ENCODE measurements at places on chromosomes 16 and 17.

DNA sequence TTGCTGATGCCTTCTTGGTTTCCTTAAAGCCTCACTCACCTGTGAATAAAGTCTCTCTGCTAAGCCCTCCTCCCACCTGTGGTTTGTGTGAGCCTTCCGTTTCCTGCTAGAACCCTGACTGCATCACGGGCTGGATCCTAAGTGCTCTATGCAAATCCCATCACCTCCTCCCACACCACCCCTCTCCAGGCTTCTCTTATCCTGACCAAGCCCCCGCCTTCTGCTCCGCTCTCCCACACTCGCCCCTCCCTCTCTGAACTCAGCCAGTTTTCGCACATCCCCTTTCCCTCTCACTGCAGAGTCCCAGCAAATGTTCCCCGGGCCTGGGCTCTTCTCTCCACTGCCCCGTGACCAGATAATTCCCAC, 51.8 kb downstream of the PIMREG start:
- DNase-seq, result no peak

DNA sequence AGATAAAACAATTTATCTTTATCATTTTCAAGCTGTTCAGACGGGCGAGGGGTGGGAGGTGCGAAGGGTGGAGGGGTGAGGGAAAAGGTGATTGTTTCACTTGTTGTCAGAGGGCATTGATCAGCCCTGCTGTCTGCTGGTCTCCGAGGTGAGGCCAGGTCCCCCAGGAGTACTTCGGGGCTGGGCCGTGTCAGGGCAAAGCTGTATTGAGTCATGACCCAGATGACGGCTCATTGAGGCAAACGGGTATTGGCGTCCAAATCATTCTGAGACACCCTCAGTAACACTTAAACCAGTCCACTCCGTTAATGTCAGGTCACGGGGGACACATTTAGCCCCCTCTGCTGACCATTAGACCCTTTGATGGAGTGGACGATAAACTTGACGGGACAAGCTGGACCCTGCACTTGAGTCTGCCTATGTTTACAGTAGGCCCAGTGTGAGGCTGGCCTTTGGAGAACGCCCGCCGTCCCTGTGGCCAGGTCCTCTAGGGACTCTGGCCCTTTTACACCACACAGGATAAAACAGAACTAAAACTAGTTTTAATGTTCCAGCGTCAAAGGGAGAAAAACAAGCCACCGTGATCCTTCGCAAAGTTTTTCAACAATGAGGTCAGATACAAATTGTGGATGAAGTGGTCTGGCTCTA, 502.2 kb upstream of the ZFHX3 start:
- no peak for DNase-seq

DNA sequence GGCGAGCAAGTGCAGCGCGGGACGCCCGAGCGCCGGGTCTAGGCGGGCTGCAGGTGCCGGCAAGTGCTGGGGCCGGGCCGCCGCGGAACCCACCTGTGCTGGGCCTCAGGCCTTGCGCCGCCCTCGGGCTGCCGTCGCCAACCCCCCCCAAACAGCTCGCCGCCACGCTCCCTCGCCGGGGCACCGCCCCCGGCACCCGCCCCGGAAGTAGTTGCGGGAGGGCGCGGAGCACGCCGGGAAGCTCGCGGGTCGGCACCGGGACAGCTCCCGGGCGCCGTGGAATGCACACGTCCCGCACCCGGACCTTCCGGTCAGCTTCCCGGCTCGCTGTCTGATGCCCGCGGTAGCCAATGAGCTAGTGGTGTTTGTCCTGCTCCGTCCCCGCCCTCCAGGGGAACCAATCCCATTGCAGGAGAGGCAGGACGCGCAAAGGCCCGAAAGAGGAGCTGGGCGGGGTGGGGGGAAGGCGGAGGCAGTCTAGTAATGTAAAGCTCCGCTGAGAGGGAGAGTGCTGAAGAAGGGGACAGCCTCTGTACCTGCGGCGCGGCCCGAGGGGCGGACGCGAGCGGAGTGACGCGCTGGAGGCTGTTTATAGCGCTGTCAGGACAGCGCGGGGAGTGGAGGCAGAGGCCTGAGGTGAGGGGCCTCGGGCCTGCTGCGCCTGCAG, at the start of the genes ANKS3 and DNAAF8:
TSS of gene ANKS3 (minus strand) at position 209 of the 667 bp plus-strand sequence. CDS start 4,122 bp downstream, outside the sequence.
TSS of gene DNAAF8 (plus strand) at position 475 of the 667 bp plus-strand sequence. CDS start 1,978 bp downstream, outside the sequence.
- DNase-seq, result peak; percentile 70

DNA sequence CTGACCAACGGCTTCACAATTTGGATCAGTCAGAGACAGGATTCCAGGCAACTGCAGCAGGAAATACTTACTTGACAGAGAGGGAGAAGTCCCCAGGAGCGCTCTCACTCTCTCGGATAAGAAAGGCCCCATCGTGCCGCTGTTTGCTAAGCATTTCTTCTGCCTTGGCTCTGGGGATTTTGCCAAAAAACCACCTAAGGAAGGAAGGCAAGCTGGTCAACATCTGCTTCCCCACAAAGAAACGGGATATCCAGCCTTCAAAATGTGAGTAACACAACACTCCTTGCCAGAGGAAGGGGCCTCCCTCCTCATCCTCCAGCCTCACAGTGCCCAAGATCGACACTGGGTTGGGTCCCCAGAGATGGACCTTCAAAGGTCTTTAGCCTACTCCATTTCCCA, 36.6 kb upstream of the SLC25A19 start:
- DNase-seq, result no peak

DNA sequence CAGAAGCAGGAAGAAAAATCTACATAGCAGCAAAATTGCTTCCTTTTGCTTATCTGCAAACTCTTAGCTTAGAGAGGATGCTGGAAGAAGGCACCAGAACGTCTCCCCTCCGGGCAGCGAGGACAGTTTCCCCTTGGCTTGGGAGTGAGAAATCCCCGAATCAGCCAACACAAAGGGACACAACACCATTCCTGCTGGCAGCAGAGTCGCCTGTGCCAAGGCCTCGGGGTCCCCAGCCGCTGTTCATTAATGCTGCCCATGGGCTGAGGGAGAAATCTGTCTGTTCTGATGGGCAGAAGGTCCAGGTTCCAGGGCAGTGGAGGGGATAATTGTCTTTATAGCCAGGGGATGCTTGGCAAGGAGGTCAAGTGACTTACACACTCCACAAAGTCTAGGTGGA, 38.0 kb downstream of the CACNG3 start:
- DNase-seq, result no peak

DNA sequence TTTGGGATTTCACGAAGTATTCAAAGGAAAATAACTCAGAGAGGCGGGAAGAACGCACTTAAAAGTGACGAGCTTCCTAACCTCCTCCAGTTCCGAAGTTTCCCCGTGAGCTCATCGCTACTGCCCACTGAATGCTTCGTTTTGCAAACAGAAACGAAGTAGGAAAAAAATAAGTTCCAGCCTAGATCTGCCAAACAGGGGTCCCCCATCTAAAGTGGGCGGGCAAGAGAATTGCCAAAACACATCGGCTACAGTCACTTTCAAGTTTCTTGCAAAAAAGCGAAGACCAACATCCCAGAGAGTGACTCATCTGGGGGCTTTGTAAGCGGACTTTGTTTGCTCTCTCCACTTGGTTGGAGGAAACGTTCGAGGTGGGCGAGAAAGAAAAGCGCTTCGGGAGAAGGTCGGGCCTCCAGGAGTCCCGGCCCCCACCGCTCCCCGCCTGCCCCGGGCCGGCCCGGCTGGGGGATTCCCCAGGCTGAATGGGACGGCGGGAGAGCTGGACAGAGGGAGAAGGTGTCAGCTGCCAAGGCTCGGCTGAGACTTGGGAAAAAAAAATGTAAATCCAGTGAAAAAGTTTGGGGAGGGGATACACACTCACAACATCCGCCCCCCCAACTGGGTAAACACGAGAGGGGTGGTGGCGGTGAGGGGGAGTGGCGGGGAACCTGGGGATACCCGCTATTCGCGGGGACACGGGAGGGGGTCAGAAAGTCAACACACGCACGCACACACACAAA, 1.0 kb downstream of the VEZF1 start:
- DNase-seq, result no peak

DNA sequence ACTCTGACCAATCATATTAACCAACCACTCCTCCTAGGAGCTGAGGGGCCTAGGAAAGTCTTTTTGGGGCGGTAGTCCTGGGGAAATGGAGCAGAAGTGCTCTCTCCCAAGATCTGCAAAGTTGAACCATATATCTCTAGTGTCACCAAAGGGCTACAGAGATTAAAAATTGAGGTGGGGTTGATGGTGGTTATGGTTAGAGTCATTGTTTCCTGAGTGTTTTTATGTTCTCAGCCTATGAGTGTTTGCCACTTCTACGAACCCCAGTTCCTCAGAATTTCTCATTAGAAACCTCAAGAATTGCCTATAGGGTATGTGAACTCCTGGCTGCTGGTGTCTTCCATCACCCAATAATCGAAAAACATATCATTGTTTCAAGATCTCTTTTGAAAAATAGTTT, 217.8 kb downstream of the CDRT15L2 start:
- no peak for DNase-seq

- DNase-seq, result no peak
These were observed 23.0 kb upstream of the NAT9 start for GRCh38 chr17:74799097-74799496.

- DNase-seq, result no peak
These were observed 6.7 kb upstream of the MPP3 start for GRCh38 chr17:43839670-43840108.

GRCh38 chr17:4908301-4908700, 5.4 kb upstream of the CHRNE start:
- no peak for DNase-seq

GRCh38 chr17:45287526-45288500, 25.9 kb upstream of the SPATA32 start:
- no peak for DNase-seq

DNA sequence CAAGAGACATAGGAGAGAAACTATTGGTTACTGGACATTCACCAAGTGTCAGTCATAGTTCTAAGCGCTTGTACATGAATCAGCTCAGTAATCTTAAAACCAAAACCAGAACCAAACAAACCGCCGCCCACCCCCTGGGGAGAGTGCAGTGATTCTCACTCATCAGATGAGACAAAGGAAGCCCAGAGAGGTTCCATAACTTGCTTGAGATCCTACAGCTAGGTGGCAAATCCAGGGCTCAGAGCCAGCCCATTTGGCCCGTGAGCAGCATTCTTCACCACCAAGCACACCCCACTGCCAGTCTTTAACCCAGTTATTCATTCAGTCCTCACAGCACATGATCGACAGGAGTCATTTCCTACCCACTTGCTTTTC, 37.2 kb upstream of the RGS9 start:
- peak; percentile 58 for DNase-seq

DNA sequence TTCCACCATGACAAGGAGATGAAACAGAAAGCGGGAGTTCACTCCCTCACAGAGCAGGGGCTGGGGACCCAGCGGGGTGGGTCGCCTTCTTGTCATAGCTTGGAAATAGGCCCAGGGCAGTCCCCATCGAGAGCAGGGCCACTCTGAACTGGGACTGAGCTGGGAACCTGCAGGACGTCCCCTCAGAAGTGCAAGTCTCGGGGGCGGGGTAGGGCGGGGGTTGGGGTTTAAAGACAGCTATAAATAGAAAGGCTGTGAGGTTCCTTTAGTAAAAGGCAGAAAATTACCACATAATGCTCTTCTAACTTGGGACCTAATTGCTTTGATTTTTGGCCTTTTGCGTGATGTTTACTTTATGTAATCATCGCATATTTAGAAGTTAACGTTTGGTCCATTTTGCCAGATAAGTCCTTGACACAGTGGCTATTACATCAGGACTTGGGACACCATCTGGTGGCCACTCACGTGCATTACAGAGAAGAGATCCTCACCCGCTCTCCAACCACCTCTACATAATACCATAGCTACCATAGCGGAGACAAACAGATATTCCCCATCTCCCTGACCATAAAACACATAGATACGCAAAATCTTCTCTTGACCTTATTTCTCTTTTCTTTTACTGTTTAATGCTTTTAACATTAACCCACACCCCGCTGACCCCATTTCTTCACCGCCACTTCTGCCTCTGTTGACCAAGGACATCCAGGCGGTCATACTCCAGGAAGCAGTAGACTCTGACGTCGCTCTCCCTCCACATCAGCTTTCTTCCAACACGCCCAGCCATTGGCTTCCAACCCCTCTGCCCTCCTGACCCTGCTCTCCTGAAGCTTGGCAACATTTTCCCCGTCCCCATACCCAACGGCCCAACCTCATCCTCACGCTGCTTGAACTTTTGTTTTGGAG, 27.5 kb upstream of the PIK3R6 start:
- DNase-seq, result no peak

DNA sequence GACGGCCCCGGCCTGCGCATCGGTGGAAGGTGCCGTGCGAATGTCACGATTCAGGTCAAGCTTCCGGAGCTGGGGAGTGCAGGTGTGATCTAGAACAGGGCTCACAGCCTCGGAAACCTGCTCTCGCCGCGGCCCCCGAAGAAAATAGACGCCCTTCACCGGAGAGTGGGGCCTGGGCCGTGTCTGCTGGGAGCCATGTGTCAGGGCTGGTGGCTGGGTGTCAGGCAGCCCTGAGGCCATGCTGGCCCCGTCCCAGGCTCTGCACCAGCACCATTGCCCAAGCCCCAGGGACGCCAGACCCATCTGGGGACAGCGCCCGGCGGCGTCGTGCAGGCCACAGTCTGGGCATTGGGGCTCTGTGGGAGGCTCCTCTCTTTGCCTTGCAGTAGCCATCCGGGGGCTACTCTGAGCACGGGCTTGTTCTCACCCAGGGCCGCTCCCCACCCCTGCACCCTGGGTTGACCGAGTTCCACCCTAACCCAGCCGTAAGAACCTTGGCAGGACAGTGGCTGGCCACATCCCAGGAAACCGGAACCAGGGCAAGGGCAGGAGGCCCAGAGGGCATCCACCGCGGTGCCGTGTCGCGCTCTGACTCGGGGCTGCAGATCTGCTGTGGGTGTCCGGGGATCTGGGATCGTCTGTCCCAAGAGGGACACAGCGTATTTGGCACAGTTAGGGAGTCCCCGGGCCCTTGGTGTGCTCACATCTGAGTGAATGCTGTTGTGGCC, 5.3 kb upstream of the NUDT16L1 start:
- DNase-seq, result no peak

GRCh38 chr17:76265624-76266243, 586 bp downstream of the UBALD2 start:
- no peak for DNase-seq

- DNase-seq, result no peak
These were observed 22.0 kb upstream of the FLCN start for GRCh38 chr17:17258998-17259397.

GRCh38 chr16:56302506-56302905, 111.2 kb downstream of the GNAO1 start:
- no peak for DNase-seq

DNA sequence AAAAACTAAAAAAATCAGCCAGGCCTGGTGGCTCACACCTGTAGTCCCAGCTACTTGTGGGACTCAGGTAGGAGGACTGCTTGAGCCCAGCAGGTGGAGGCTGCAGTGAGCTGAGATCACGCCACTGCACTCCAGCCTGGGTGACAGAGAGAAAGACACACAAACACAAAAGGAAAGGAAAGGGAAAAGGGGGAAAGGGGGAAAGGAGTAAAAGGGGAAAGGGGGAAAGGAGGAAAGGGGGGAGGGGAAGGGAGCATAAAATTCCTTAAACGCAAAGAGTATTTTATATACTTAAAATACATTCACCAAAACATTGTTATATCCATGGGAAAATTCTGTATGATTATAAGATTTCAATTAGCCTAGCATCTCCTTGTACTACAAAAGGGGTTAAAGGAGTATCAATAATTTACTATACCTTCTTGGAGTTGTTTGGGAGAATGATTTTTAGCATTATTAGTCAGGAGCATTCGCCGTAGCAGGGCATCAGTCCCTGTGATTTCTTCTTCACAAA, 17.3 kb upstream of the BRIP1 start:
- no peak for DNase-seq

GRCh38 chr16:87406495-87407088, 14.5 kb downstream of the MAP1LC3B start:
- DNase-seq, result no peak
